H7 (cell line): ENCODE measurements at places on chromosomes 13 and 19. TPM values are rescaled to one million over a fixed set of nuclear protein-coding genes. Genes with fewer than 3 reads are reported as not detected.

DNA sequence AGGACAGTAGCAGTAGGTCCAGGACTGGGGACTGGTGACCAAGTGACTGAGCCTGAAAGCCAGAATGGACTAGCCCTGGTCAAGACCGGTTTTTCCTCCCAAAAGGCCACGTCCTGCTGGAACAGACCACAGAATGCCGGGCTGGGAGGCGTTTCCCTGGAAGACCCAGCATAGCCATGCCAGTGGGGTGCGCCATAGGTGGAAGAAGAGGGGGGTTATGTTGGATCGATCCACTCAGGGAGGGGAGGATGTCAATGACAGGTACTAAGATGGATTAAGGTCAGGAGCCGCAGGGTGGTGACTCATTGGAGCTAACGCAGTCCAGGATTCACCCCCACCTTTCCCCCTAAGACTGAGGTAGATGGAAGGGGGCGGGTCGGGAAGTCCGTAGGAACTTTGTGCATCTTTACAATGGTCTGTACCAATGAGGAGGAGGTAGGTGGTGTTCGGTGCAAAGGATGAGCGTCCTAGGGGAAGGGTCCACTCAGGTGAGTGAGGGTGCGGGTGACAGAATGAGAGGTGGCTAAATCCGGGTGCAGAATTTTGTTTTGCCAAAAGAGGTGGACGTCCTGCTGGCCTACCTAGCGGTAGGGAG, 21.0 kb downstream of the VASP start:
- peak; percentile 70 for DNase-seq

GRCh38 chr13:45411631-45412030, 6.5 kb downstream of the SLC25A30 start:
- DNase-seq = no peak

DNA sequence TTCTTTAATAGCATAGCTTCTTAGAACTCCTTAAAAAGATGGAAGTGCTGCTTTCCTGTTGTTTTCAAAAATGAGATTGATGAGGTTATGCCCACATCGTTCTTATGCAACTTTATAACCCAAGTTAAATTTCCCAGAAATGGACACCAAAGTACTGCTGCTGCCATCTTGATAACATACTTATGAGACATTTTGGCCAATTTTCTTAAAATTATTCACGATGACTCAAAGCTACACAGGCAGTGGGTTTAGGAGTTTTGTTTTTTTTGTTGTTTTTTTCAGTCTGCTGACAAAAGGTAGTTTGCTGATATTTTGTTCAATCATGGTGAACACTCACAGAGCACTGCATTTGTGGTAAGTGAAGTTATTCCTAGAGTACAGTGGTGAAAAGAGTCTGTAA, 54.9 kb upstream of the RFC3 start:
- DNase-seq = no peak

DNA sequence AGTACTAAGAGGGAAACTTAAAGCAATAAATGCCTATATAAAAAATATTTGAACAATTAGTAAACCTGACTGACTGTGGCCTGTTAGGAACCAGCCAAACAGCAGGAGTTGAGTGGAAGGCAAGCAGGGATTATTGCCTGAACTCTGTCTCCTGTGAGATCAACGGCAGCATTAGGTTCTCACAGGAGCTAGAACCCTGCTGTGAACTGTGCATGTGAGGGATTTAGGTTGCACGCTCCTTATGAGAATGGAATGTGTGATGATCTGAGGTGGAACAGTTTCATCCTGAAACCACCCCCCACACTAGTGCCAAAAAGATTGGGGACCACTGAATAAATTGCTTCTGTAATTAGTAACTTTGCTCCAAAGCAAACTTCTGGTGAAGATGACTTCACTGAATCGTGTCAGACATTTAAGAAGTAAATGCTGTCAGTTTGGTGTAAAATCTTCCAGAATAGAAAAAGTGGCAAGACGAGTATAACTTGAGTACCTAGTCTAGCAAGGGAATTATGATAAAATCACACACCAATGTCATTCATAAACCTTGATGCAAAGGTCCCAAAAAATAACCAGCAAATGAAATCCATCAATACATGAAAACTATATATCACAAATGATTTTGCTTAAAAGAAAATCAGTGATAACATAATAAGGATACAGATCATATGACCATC, 53.8 kb downstream of the SLC6A16 start:
- DNase-seq = no peak

DNA sequence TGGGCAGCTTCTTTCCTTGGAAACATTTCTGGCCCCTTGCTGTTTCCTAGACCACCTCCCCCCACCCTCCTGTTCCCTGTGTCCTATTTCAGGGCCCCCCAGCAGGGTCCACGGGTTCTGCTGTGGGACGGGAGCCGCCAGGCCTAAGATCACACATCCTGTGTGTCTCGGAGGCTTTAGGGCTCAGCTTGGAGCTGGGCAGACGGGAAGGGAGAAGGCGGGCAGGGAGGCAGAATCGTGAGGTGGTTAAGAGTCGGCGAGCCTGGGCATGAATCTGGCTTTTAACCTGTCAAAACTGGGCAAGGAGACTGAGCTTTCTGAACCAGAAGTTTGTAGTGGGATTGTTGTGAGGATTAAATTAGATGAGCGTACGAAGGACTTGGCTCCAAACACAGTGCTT, 4.8 kb downstream of the KCNC3 start:
- peak; percentile 15 for DNase-seq

- peak; percentile 51 for DNase-seq
Measured at GRCh38 chr19:55115446-55116065, 1.9 kb downstream of the PPP1R12C start.

- peak; percentile 71 for DNase-seq
Measured at GRCh38 chr13:113275387-113275786, 21.7 kb upstream of the LAMP1 start.

GRCh38 chr13:85799097-85799582, at the start of gene SLITRK6:
TSS of gene SLITRK6 (minus strand) at chr13:85799419. CDS start at chr13:85796508, 2,911 bp downstream.
- DNase-seq = peak; percentile 3

- peak; percentile 68 for DNase-seq
Measured at GRCh38 chr19:3012621-3013262, 16.3 kb downstream of the TLE2 start.

GRCh38 chr13:23731709-23732108, 157.5 kb downstream of the MIPEP start:
- no peak for DNase-seq

- no peak for DNase-seq
Measured at GRCh38 chr13:99308471-99309087, 1.4 kb upstream of the GPR183 start.

GRCh38 chr13:44104969-44105368, 225.3 kb downstream of the LACC1 start:
- no peak for DNase-seq

GRCh38 chr19:18541258-18541991, 1.9 kb downstream of the FKBP8 start:
- DNase-seq = peak; percentile 37

GRCh38 chr19:30119180-30119908, 177.3 kb downstream of the URI1 start:
- DNase-seq = no peak

- no peak for DNase-seq
Measured at GRCh38 chr13:82713687-82714405, 1168.4 kb downstream of the SLITRK1 start.

GRCh38 chr13:26476111-26476781, 81.2 kb upstream of the WASF3 start:
- peak; percentile 54 for DNase-seq

DNA sequence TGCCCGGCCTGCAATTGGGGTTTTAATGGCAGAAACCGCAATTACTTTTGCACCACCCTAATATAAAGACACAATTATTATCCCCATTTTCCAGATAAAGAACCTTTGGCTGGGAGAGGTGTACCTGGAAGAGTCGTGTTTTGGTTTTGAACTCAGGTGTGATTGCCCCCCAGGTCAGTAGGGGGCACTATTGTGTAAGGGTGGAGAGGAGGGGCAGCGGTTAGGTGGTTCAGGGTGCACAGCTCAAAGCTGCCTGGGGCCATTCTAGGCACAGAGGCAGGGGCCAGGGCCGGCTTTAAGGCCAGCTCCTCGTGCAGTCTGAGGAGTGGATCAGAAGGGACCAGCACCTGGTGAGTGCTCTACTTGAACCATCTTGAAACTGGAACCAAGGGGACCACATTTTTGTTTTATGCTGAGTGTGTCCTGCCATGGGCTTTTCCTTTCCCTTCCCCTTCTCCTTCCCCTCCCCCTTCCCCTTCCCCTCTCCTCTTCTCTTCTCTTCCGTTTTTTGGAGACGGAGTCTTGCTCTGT, 5.8 kb upstream of the FCGRT start:
- peak; percentile 92 for DNase-seq

- DNase-seq = no peak
Measured at GRCh38 chr19:18399008-18399407, 1.6 kb upstream of the LRRC25 start.

GRCh38 chr19:52397310-52398080, at the start of gene ZNF528:
TSS of gene ZNF528 (plus strand) at chr19:52397849. CDS start at chr19:52402014, 4,165 bp downstream.
- peak; percentile 14 for DNase-seq

DNA sequence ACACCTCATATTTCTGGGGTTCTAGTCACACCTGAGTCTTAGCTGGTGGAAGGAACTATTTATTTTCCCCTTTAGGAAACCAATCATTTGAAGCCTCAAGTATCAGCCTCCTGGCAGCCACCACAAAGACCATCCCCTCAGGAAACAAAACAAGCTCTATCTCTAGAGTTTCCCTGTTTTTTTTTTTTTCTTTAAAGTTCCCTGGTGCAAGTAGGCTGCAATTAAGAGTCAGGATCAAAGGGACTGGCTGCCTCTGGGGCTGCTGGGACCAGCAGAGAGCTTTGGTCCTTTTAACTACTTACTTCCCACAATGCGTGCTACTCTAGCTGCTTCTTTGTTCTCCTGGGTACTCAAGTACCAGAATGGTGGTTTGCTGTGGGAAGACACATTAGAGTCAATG, 11.4 kb downstream of the MBNL2 start:
- DNase-seq = no peak

DNA sequence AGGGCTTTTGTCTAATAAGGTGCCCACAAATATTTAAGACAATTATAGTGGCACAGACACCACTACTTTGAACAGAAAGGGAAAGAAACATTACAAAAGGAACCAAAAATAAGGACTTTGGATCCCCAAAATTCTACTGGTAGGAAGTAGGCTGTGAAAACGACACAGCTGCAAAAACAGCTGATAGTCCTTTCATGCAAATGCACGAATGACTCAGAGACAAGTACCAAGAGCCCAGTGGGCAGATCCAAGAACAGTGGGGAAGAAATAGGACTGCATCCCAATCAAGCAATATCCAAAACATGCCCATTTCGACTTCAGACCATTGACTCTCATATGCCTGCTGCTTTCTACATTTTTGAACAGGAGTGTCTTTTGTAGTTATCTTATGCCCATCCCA, 269.4 kb upstream of the NBEA start:
- DNase-seq = no peak

DNA sequence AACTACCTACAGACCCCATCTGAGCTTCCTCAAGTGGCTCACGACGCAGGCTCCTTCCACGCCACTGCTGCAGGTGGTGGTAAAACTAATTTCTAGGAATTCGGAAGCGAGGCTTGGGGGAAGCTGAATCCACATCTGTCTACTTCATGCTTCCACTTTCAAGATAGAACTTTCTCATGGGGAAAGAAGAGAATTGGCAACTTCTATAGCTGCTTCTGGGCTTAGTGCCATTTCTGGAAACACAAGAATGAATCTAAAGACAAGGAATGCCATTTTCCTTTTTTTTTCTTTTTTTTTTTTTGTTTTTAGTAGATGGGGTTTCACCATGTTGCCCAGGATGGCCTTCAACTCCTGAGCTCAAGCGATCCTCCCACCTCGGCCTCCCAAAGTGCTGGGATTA, 2.8 kb upstream of the NLRP12 start:
- no peak for DNase-seq

DNA sequence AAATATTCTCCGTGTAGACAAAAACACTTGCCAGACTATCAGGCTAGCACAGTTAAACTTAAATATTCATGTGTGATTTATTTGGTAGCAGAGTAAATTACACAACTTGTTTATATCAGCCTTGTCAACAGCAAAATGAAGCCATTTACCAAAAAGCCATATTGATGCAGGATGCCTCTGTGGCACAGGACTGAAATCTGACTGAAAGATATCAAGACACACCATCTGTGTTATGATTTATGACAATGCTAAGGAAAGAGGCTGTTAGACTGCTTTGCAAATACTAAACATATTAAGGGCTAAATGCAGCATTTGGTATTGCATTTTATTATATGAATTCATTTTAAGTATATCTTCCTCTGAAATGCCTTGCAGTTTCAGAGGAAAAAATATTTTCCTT, 44.8 kb upstream of the FNDC3A start:
- DNase-seq = no peak

DNA sequence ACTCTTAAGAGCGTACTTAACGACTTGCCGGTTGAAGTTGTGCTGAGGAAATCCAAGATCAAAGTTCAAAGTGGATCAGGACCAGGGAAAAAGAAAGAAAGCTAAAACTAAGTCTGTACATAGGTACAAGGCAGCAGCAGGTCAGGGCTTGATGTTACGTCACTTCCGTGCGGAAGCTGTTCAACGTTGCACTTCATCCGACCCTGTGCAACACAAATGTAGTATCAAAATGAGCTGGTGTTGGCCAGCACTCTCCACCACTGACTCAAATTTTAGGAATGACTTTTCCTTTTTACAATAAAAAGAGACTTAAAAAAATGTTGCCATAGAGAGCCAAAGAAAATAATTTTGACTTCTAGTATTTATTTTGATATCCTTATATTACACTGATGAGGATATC, 1315.4 kb downstream of the EFNB2 start:
- no peak for DNase-seq

- DNase-seq = no peak
Measured at GRCh38 chr13:85816413-85816812, 17.2 kb upstream of the SLITRK6 start.

DNA sequence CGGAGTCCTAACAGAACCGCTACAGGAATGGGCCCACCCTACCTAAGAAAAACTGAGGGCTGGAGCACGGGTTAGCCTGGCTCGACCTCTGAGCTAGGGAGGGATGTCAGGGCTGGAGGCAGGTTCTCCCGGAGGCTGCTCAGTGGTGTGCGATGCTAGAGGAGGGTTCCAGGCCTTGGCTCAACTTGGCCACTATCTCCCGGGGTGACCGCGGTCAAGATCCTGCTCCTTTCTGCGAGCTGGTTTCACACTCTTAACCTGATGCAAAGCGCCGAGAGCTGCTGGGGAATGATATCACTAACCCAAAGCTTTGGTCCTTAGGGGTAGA, 301 bp downstream of the POP4 start:
- no peak for DNase-seq

DNA sequence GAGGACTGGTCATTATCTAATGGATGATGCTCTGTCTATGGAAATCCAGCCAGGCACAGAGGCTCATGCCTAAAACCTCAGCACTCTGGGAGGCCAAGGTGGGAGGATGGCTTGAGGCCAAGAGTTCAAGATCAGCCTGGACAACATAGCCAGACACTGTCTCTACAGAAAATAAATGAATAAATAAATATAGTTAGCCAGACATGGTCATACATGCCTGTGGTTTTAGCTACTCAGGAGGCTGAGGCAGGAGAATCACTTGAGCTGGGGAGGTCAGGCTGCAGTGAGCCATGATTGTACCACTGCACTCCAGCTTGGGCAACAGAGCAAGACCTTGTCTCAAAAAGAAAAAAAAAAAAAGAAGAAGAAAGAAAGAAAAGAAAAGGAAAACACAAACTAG, 234.7 kb downstream of the TSHZ3 start:
- DNase-seq = no peak

- no peak for DNase-seq
Measured at GRCh38 chr13:22227895-22228294, 557.0 kb downstream of the FGF9 start.

The MCEMP1 gene
- total RNA-seq = not detected in 2 replicates

The IQCN gene
- total RNA-seq = 0.55 and 0.76 TPM in 2 replicates

The ZNF492 gene
- total RNA-seq = not detected in 2 replicates

The RAD23A gene
- total RNA-seq = 146 and 155 TPM in 2 replicates

The PMIS2 gene
- total RNA-seq = not detected in 2 replicates

The COX6B2 gene
- 0.17 and 0.30 TPM in 2 replicates for total RNA-seq

The ZNF738 gene
- 1.7 and 4.6 TPM in 2 replicates for total RNA-seq

The ADGRE2 gene
- not detected in 2 replicates for total RNA-seq
